ENCODE measurements at places on chromosomes 16 and 17.

DNA sequence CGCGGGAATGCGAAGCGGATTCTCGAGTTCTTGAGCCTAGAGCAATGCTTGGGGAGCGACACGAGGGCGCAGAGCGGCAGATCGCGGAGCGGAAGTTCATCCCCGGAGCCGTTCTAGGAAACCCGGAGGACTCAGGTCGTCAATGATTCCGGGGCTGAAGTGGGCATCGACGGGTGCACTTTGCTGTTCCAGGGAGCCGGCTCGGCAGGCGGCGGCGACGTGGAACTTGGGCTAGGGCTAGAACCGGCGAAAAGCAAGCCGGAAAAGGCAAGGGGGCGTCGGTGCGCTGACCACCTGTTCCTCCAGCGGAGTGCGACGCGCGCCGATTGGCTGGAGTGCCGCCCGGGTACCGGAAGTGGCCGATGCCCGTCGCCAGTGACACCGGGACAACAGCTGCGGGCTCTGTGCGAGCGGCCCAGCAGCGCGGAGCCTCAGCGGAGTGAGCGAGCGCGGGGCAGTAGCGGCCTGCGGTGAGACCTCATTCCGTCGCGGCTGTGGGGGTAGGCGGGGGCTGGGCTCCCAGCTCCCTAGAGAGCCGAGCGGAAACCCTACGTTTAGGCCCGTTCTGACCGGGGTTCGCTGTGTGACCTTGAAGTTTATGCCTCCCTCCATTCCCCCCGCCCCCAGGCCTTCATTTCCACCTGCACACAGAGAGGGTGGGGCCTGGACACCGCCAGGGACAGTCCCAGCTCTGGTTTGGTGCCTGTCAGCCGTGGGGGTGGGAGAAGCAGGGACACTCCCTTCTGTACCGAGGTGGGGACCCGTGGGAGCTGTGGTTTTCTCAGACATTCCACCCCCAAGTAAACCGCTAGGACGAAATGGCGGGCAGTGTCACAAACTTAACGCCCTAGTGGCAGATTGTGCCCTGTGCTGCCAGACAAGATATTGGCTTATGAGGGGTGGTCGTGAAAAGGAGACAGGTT, at the start of gene ZFP3:
TSS of gene ZFP3 (plus strand) at position 362 of the 923 bp plus-strand sequence. CDS start 13,038 bp downstream, outside the sequence.
- peak; percentile 74 for DNase-seq

DNA sequence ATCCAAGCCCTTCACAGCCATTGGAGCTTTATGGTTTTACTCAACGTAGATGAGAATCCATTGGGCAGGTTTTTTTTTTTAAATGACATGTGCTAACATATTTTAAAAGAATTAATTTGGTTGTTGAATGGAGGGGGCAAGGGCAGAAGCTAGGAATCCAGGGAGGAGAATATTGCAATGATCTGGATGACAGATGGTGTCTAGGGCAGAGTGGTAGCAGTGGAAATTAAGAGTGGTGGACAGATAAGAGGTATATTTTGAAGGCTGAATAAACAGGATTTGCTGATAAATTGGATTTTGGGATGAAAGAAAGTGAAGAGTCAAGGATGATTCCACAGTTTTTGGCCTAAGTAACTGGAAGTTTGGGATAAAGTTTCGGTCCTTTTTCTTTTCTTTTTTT, 54.8 kb upstream of the DHX40 start:
- no peak for DNase-seq

GRCh38 chr16:2836646-2837508, 6.8 kb downstream of the ZG16B start:
- DNase-seq, result no peak

GRCh38 chr17:81517339-81518112, 4.9 kb upstream of the ACTG1 start:
- DNase-seq, result no peak

GRCh38 chr16:86671486-86672178, 93.3 kb downstream of the FOXL1 start:
- DNase-seq, result peak; percentile 76

DNA sequence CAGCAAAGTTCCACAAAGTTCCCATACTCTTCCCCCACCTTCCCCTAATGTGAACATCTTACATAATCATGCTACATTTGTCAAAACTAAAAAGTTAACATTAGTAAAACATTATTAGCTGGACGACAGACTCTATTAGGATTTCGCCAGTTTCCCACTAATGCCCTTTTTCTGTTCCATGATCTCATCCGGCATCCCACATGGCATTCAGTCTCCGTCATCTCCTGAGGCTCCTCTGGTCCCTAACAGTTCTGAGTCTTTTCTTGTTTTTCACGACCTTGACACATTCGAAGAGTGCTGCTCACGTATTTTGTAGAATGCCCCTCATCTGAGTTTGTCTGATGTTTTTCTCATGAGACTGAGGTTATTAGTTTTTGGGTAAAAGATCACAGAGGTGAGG, 8.8 kb upstream of the MPRIP start:
- no peak for DNase-seq

- DNase-seq, result no peak
Measured at GRCh38 chr17:74520790-74521480, 10.3 kb downstream of the CD300LB start.

DNA sequence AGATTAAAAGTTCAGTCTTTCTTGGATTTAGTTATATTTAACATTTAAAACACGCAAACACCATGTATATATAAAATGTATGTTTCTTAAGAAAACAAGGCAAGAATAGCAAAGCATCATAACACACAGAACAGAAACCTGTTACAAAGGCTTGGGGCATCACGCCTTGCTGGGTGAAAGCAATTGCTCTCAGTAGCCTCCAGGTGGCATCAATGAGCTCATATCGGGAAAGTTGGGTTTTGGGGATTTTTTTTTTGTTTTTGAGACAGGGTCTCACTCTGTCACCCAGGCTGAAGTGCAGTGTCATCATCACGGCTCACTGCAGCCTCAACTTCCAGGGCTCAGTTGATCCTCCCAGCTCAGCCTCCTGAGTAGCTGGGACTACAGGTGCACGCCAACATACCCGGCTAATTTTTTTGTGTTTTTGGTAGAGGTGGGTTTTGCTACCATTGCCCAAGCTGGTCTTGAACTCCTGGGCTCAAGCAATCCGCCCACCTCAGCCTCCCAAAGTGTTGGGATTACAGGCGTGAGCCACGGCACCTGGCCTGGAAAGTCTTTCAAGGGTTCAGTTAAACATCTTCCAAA, 56.9 kb downstream of the CYB5D2 start:
- no peak for DNase-seq

GRCh38 chr17:40340880-40341807, 23.4 kb downstream of the GJD3 start:
- no peak for DNase-seq

- DNase-seq, result no peak
Measured at GRCh38 chr17:31390748-31391495, 553 bp upstream of the RAB11FIP4 start.

- no peak for DNase-seq
Measured at GRCh38 chr16:2895813-2896212, 12.8 kb downstream of the FLYWCH2 start.

- no peak for DNase-seq
Measured at GRCh38 chr16:84892097-84892496, 72.3 kb downstream of the CRISPLD2 start.

DNA sequence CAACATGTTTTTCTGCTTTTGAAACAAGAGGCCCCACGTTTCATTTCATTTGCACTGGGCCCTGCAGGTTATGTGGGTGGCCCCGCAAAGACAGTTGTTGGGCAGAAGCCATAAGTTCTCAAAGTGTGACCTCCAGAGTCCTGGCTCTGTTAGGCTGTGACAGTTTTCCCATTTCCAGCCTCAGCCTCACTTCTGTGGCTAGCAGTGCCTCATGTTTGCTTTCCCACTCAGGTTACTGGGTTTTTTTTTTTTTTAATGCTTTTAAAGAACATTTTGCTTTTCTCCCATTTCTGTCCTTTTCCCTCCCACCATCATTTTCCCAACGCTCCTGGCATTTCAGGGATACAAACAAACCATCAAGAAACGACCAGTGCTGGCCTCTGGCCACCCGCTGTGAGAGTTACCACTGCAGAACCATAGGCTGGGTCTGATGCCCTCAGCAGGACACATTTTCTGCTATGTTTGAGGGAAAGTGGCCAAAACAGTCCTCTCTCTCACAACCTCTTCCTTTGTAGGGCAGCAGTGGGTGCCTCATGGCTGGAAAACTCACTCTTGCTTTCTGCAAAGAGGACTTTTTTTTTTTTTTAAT, 159.0 kb upstream of the MPHOSPH6 start:
- no peak for DNase-seq

GRCh38 chr16:80274576-80275191, 266.1 kb upstream of the DYNLRB2 start:
- no peak for DNase-seq

GRCh38 chr16:24118126-24118821, 137.9 kb upstream of the CACNG3 start:
- no peak for DNase-seq

- no peak for DNase-seq
Measured at GRCh38 chr17:82468692-82469091, 10.2 kb downstream of the NARF start.

GRCh38 chr16:535446-536405, 8.2 kb downstream of the CAPN15 start:
- no peak for DNase-seq

DNA sequence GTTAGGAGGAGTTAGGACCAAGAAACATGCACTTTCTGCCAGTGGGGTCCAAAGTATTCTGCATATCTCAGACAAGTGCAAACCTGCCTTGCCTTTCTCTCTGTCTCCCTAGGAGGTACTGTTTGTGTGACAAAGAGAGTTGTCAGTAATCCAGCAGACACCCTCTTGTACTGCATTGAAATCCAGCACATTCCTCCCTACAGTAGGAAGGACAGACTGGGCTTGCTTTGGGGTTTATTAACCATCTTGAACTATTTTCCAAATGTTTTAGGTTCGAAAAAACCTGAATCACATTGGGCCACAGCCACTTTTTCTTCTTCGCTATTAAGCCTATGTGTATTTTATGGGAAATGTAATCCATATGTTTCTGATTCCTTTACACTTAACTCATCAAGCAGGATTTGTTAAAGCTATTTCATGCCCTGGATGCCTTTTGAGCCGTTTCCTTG, 204.2 kb upstream of the KCNJ16 start:
- no peak for DNase-seq

- DNase-seq, result no peak
Measured at GRCh38 chr17:75155191-75155601, 884 bp upstream of the JPT1 start.

GRCh38 chr17:80849119-80849518, 142.5 kb upstream of the CHMP6 start:
- no peak for DNase-seq

- no peak for DNase-seq
Measured at GRCh38 chr17:11589716-11590115, 8.6 kb upstream of the DNAH9 start.

GRCh38 chr17:81034168-81034777, 678 bp upstream of the BAIAP2 start:
- no peak for DNase-seq

DNA sequence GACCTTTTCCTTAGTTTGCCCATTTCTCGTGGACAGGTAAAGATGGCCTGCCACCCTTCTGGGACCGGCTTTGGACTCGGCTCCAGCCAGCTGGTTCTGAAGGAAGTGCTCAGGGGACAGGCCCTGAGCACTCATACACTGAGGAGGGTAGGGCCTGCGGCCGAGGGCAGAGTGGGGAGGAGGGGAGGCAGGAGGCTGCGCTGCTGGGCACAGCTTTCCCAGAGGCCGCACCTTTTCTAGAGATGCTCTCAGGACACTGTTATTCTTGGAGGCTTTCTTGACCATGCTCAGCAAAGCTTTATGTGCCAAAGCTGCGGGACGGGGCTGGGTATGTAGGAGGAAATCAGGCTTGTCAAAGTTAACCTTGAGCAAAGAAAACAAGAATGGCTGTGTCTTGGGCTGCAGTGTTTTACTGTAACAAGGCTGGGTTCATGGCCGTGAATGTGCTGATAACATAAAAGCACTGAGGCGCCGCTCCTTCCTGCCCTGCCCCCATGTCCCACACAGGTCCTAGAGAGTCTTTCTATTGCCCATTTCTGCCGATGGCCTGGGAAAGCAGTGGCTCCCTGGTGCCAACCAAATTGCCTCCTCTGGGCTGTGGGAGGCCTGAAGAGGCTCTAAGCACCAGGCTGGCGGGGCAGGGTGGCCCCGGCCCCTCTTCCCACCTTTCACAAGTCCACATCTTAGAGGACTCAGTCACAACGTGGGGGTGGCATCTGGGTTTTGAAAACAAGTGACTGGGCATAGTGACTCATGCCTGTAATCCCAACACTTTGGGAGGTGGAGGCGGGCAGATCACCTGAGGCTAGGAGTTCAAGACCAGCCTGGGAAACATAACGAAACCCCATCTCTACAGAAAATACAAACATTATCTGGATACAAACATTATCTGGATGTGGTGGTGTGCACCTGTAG, 22.3 kb upstream of the TIMP2 start:
- DNase-seq, result no peak

DNA sequence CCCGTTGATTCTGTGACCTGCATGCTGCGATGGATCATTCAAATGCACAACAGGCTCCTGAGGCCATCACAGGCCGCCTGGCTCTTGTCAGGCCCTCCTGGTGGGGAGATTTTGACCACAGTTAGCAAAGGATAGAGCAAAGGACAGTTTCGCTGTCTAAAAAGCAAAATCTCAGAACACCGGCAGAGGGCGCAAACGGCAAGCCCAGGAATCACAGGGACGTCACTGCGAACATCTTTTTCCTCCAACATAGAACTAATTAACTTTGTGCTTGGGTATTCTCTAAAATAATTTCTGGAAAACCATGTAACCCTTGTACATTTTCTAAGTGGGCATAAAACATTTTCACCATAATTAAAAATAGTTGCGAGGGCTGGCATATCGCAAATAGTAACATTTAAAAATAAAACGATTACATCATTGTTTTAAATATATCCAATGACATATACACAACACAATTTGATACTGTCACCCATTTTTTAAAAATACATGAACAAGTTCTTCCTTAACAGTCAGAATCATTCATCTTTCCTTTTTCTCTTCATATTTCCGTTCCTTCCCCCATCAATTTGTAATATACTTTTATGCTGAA, 19.7 kb upstream of the SLC47A1 start:
- no peak for DNase-seq

GRCh38 chr16:22210854-22211253, 4.8 kb downstream of the EEF2K start:
- no peak for DNase-seq

DNA sequence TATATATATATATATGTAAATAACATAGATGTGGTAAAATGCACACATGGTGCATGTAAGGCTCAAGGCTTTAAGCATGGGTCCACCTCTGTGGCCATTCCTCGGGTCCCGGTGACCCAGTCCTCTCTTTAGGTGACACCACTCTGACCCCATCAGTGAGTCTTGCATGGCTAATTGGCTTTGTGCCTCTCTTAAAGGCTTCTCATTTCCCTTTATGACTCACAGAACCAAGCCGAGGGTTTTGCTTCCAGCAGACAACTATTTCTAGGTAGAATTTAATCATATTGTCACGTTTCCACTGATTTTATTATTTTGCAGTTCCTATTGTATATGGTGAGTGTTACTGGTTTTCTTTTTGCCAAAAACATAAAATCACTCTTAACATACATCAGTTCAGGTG, 59.7 kb downstream of the PLCG2 start:
- DNase-seq, result no peak

Measured in left renal cortex interstitium (tissue), 4 donors.